ENCODE measurements at places on chromosomes 16 and 17.

DNA sequence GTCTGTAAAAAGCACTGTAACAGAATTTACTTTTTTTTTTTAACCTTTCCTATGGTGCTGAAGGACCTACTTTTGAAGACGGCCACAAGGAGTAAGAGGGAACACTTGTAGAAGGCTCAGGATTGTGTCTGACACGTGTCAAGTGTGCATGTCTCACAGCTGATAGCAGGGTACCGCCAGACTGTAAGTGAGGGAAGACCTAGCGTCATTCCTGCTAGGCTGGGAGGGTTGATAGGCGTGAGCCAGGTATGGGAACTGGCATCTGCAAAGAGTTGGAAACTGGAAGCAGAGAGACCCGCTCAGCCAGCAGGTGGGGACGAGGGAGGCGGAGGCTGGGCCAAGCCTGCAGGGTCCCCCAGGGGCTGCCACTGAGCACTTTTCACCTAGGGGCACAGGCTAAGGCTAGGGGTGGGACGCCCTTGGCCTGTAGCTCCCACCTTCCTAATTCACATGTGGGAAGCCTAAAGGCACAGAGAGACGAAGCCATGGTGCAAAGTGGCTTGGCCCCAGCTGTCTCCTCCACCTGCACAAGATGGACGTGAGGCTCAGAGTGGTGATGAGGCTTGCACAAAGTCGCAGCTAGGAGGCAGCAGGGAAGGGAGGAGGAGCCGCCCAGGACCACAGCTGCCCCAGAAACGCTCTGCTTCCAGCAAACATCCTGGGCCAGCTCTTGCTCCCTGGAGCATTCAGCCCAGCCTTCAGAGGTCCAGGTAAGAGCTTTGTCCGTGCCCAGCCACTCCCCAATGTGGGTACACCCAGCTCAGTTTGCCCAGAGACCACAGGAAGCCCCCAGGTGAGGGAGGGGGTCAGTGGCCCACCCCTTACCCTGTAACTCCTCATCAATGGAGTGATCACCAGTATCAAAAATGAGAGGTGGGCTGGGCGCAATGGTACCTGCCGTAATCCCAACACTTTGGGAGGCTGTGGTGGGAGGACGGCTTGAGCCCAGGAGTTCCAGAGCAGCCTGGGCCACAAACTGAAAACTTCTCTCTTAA lies 18.9 kb downstream of the VASN start:
- DNase-seq, result no peak

- peak; percentile 50 for DNase-seq
These were observed 238.8 kb upstream of the CDH5 start for GRCh38 chr16:66127459-66128370.

GRCh38 chr17:29505836-29506235 lies 61.0 kb downstream of the ABHD15 start:
- peak; percentile 9 for DNase-seq

GRCh38 chr16:68300734-68301459 lies 9.8 kb downstream of the SLC7A6OS start:
- DNase-seq, result no peak

DNA sequence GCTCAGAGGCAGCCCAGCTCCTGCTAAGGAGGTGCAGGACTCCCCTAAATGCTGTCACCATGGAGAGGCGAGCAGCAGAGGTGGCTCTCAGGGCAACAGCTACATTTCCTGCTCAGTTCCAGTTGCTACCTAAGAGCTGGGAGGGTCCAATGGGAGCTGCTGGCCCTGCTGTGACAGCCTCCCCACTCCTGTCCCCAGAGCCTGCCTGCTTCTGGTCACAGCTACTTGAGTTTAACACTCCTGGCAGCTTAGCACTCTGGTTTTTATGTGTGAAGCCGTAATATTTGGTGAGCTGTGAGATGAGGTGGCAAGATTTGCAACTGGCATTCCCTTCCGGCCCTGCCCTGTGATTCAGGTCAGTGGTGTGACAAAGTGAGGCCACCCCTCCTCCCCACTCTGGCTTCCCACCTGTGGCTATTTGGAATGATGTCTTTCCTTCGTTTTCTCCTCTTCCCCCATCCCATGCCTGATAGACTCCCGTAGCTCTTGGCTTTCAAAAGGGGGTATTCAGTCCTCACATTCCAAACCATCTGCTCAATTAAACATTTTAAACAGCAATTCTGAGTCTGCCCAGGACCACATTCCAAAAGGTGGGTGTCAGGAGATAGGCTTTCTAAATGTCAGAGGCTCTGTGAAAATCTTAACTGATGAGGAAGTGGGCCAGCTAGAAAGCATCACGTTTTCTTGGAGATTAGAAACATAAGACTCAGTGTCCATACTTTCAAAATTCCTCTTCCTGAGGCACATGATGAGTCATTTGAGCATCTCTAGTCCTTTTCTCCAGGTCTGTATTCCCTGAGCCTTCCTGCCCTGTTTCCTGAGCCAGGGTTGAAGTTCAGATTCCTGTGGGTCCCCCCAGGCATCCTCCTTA lies 42.6 kb upstream of the SKAP1 start:
- no peak for DNase-seq

GRCh38 chr17:7296189-7296861 lies 1.9 kb upstream of the YBX2 start:
- DNase-seq, result peak; percentile 62

- DNase-seq, result peak; percentile 26
These were observed 12.7 kb upstream of the FAM20A start for GRCh38 chr17:68613739-68614298.

DNA sequence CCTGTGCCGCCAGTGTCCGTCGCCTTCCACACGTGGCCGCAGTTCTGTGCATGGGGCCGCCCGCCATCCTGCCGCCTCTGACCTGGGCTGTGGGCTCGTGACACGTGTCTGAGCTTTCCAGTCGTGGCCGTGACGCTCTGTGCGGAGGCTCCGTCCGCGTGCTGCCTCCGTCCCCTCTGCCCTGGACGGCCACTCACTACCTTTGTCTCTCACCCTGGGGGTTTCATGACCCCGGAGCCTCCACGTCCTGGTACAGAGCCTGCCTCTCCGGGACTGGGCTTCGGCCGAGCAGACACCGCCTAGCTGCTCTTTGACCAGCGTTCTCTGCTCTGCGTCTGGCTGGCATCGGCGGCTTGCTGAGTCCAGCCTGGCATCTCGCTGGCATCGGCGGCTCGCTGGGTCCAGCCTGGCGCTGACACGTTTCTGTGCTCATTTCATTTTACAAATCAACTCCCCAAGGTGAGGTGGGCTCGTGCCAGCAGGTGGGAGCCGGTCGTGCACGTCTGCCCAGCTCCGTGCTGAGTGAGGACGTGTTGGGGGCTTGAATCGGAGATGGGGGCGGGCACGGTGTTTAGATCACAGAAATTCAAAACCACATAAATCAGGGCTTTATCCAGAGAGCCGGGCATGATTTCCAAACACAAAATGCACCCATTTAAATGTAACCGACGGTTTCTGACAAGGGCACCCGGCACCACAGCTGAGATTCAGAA lies 44.3 kb upstream of the GNG13 start:
- DNase-seq, result no peak

- no peak for DNase-seq
These were observed 35.8 kb downstream of the HSD17B2 start for GRCh38 chr16:82070656-82071369.

- peak; percentile 92 for DNase-seq
These were observed at the start of the genes C17orf67 and DGKE for GRCh38 chr17:56833809-56834379. TSS of gene C17orf67 (minus strand) at chr17:56833920. CDS start at chr17:56815810, 18,110 bp downstream. TSS of gene DGKE (plus strand) at chr17:56834151. CDS start at chr17:56834796, 645 bp downstream.

DNA sequence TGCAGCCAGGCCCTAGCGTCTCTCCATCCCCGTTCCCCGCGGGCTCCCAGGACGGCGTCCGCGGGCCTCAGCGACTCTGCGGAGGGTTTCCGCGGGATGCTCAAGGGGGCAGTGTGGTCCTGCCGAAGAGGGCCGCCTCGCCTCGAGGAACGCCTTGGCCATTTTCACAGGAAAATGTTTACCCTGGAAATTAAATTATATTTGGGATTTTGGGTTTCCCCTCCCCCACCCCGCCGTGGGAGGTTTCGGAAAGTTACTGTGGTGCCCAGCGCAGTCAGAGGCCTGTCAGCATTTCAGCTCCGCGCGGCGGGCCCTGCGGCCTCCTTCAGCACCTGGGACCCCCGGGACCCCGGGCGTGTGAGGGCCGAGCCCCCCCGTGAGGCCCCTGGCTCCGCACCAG lies 94.5 kb downstream of the PCTP start:
- DNase-seq, result peak; percentile 32

DNA sequence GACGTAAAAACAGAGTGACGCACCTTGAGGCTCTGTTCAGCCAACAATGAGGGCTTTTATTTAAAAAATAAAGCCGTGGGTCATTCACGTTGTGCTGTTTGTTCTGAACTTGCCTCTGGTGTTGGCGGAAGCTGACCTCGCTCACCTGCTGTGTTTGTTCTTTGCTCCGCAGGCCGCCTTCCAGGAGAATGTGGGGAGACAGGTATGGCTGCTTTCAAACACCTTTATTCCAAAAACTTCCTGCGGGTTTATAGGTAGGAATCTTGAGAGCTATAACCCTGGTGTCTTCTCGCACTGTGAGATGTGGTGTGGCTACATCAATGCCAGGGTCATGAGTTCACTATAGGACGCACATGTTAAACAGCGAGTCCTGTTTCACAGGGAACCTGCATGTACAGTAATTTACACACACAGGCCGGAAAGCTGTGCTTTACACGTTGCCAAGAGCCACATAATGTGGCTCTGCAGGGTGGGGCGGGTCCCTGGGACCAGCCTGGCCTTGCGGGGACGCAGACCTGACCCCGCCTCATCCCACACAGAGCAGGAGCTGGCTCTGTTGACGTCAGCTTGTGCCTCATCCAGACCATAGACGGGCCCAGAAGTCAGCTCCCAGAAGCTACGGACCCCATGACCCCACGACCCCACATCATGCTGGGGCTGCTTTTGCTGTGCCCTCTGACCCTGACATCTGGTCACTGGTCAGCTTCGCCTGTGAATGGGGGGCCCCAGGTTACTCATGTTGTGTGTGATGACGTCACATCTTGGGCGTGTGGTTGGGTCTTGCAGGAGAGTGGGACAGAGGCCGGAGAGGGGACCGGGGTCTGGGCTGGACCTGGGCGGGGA lies 49.9 kb upstream of the ZNF750 start:
- DNase-seq, result no peak

DNA sequence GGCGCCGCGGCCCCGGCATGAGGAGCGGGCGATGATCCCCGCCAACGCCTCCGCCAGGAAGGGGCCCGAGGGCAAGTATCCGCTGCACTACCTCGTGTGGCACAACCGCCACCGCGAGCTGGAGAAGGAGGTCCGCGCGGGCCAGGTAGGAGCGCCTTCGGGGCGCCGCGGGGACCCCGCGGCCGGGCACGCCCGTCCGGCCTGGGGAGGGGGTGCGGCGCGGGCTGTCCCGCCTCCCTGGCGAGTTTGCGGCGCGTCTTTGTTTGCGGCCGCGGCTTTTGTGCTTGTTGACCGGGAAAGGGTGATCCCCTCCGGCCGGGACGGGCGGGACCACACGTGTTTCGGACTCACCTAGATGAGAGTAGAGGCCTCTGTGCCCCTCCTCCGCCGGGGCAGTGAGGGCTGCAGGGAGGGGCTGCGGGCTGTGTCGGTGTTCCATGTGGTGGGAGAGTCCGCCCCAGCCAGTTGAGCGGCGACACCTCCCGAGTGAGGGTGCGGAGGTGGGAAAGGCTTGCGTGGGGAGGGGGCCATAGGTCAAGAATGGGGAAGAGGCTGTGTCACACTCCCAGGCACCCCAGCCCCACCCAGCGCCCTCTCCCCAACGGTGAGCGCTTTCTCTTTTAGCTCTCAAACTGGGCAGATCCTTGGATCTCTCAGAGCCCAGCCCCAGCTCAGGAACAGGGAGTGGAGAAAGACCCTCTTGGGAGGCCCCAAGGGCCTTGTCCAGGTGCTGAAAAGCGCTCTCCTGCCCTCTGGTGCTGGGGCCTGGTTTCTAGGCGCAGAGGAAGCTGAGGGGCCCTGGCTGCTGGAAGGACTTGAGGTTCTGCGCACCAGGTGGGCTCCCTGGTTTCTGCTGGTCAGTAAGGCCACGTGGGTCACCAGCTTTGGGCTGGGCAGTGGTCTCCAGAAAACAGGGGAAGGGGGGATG lies 923 bp downstream of the ANKRD13B start:
- peak; percentile 60 for DNase-seq

- no peak for DNase-seq
These were observed 1.1 kb upstream of the NME2 start for GRCh38 chr17:51164911-51165679.

DNA sequence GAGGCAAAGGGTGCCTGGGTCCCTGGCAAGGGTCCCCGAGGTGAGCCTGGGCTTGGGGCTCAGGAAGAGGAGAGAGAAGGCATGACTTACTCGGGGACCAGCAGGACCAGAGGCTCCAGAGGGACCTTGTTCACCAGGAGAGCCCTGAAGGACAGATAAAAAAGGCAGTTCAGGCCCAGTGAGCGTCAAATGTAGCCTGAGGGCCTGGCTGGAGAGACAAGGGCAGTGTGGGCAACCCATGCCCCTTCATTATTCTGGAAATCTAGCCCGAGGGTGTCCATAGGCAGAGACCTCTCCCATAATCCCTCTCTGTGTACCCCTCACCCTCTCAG lies 14.1 kb downstream of the COL1A1 start:
- no peak for DNase-seq

- no peak for DNase-seq
These were observed 946 bp downstream of the STUB1 start for GRCh38 chr16:680967-681745.

DNA sequence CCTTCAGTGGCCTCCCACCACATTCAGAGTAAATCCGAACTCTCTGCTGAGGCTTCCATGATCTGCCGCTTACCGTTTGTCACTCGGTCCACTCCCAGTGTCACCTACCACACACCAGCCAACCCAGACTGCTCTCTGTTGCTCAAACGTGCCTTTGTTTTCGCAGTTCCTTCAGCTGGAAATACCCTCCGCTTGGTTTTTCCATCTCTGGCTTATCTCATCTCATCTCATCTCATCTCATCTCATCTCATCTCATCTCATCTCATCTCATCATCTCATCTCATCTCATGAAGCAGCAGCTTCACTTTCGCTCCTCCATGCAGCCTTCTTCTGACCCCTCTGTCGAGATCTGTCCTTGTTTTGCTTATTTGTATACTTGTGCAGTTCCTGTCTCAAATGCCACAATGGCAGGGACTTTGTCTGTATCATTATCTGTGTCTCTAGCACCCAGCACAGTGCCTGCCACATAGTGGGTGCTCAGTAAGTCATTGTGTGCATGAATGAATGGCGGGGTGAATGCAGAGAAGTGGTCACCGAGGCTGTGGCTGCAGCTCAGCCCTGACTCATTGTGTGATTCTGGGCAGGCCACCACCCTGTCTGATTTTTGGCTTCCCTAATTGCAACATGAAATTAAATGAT lies 3.8 kb upstream of the SNX20 start:
- peak; percentile 70 for DNase-seq

DNA sequence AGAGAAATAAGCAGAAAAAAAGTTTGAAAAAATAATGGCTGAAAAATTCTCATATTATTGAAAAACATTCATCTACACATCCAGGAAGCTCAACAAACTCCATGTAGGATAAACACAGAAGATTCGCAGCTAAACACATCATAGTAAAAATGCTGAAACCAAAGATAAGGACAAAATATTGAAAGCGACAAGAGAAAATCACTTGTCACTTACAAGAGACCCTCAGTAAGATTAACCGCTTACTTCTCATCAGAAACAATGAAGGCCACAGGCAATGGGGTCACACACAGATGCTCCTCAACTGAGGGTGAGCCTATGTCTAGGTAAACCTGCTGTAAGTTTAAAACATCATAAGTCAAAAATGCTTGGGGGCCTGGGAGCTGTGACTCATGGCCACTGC lies 38.1 kb upstream of the METRNL start:
- peak; percentile 62 for DNase-seq

All from common myeloid progenitor, CD34-positive (primary cell).